Transverse colon (tissue), 4 donors: ENCODE measurements at places on chromosomes 16 and 17. TPM values are rescaled to one million over a fixed set of nuclear protein-coding genes. Genes with fewer than 3 reads are reported as not detected.

DNA sequence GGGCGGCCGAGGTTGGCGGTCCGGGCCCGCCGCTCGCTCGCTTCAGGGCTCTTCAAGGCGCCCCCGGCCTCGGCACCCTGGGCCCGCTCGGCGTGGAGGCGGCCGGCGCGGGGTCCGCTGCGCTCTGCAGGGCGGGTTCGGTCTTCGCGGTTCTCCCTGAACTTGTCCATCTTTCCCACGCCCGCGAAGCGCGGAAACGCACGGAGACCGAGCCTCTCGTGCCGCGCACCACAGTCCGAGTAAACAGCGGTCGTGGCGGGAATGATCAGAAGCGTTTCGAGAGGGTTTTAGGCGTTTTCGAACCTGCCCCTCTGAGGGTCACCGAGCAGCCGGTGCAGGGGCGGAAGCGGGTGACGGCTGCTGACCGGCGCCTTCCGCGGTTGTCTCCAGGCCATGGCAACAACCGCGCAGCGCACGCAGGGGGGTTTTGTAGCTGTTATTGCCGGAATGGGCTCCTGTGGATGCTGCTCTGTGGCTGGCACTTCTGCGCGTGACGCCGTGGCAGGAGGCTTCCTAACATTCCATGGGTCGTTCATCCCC, 414 bp downstream of the NARF start:
- peak; percentile 34 for DNase-seq

DNA sequence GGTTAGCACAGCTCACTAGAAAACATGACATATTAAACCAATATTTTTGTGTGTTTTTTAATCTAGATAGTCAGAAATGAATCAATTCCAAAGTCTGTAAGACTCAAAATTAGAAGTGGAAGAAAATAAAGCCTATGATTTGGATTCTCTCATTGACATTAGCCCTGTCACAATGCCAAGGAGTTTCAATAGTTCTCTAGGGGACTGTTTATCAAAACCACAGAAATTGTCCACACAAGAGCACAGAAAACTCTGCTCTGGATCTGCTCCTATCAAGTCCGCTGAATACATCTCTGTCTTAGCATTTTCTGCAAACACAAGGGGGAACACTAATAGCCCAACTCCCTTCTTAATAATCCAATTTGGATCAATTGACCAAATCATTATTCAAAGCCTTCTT, 152.0 kb downstream of the HS3ST3B1 start:
- no peak for DNase-seq

DNA sequence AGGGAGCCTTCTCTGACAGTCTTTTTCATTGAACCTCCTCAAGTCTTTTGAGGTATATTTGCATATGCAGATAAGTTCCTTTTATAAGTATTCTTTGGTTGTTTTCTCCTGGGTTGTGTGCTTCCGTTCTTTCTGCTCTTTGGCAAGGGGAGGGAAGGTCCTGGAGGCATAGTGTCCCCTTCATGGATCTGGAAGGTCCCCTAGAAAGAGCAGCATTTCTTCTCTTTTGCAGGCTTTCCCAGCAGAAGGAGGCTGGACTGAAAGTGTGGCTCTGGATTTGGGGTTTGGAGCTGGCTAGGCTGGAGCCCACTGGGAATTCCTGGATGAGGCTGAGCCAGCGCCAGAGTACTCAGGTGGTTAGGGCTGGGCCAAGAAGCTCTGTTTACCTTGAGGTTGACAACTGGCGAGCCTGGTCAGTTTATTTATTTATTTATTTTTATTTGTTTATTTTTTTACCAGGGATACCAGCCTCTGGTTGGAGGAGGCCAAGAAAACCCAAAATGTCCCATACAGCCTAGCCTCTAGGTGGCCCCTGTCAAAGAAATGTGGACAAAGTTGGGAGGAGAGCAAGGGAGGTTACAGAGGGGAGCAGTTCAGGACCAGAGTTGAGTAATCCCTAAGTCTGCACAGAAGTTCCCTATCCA, 5.4 kb upstream of the TOP2A start:
- no peak for DNase-seq

DNA sequence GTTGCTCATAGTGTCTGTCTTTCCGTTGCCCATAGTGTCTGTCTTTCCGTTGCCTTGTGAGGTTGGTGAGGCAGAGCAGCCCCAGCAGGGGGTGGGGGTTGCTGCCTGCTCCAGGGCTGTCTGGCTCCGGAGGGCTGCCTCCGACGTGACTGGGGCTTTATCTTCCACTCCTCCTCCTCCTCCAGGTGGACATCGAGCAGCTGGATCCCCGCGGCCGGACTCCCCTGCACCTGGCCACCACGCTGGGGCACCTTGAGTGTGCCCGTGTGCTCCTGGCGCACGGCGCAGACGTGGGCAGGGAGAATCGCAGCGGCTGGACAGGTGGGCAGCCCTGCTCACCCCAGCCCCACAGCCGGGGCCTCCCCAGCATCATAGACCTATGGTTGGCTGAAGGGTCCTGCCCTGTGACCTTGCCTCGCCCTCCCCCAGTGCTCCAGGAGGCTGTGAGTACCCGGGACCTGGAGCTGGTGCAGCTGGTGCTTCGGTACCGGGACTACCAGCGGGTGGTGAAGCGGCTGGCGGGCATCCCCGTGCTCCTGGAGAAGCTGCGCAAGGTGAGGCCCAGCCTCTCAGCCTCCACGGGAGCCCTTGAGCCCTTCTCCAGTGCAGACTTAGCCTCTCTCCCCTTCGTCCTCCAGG, 14.7 kb downstream of the ANKRD13B start:
- DNase-seq, result no peak

Gene C16orf95
- total RNA-seq, result 2.3 TPM

- DNase-seq, result peak; percentile 55
Measured at GRCh38 chr17:38885044-38885727, 15.3 kb downstream of the LASP1 start.

DNA sequence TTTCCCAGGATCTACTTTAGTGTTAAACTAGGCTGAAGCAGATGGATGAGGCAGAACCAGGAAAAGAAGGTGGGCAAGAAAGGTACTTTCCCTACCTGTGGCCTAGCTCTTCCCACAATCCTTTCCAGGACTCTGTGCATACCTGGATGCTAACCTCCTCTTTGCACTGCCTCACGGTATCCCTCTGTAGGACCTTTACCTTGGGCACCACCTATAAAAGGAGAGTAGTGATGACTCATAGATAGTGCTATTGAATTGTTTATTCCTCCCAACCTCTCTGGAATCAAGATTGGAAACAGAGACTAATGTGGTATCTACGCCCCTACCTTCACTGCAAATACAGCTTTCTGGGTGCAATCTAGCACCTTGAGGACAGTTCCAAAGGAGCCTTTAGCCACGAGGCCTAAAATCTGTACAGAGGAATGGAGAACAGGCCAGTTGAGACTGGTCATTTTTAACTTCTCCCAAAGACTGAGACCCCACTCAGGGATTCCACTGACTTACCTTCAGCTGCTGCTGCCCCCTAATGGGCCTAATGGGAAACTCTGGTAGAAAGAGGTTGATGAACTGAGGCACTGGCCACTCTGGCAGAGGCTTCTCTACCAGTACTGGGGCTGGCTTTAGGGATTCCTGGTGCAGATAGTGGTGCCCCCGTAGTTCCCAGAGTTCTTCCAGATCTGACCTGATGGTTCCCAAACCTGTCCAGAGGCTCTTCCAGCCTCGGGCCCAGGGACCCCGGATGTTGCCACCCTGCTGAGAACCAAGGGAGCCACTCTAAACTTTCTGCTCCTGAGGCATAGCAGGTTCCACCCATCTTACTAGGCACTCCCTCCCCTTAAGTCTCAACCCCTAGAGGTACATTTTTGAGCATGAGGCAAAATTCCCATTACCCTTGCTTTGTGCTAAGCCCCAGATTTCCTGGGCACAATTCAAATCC, 781 bp downstream of the RSKR start:
- peak; percentile 21 for DNase-seq

DNA sequence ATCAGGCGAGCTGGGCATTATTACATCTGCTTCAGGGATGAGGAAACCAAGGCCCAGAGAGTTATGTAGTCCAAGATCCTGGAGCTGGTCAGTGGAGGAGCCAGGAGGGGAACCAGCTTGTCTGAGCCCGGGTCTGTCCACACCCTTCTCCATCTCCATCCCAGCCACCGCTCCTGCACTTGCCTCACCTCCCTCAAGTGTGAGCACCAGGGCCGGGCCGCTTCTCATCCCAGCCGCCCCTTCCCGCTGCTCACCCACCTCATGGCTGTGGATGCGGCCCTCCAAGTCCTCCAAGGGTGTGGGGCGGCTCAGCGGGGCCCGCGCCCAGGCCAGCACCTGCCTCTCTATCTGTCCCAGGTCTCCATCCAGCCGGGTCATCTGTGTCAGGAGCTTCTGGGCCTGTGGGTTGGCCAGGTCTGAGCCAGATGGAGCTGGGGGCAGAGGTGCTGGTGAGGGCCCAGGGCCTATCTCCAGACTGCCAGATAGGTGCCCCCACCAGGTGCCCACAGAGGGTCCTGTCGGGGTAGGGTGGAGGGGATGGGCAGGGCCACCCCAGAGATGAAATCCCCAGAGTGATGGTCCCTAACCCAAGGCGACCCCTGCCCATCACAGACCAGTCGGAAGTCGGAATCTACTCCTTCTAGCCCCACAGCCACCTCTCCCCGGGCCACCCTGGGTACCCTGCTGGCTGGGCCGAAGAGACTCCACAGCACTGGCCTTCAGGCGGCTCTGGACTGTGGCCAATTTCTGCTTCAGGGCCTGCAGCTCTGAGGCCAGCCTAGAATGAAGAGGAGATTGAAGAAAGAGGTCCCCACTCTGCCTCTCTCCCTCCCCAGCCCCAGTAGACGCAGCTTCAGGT, 9.4 kb downstream of the EVPL start:
- DNase-seq, result no peak
